ENCODE measurements at places on chromosomes 6 and 20. TPM values are rescaled to one million over a fixed set of nuclear protein-coding genes. Genes with fewer than 3 reads are reported as not detected.
A peak's percentile ranks its signal among the peaks of the same experiment; 100 is the strongest.

- no peak for DNase-seq
Observed at GRCh38 chr6:162581988-162582780, 145.4 kb downstream of the PRKN start.

DNA sequence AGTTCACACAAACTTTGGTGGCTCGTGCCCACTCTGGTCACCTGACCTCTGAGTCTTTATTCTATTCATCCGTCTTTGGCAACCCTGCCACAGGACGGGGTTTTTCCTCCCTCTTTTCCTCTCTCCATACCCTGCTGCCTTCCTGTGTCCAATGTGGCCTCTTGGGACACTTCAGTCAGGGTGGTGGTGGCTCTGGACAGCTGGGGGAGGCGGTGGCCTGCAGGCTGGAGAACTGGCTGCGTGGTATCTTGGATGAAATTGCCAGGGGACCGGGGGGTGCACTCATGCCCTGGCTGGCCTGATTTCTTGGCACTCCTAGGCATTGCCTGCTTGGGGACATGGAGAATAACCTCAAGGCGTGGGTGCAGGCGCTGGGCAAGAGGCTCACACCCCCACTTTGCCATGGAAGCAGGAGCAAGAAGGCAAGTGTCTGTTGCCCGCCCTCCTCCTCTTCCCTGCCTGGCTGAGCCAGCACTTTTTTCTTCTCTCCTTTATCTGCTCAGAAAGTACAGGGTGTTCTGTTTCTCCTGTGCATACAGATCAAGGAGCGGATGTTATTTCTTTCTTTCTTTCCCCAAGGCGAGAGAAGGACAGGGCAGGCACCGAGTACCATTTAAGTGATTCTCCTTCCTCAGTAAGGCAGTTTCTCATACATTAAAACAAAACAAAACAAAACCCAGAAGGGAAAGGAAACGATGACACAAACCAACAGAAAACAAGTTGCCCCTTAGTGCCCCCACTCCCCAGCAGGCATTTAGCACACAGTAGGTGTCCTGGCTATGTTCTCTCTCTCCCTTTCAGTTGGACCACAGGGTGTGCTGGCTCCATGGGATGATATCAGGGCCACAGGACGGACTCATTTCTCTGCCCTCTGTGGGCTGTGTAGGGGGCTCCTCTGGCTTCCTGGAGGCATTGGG is 155.5 kb upstream of the RNF24 start:
- DNase-seq, result peak; percentile 47

GRCh38 chr6:24918641-24919055 is 17.1 kb downstream of the RIPOR2 start:
- no peak for DNase-seq

GRCh38 chr6:18330548-18331081 is 56.5 kb upstream of the RNF144B start:
- DNase-seq, result no peak

The CD109 gene
- 1.3 TPM for total RNA-seq

The KCNB1 gene
- total RNA-seq, result 0.41 TPM

- no peak for DNase-seq
Observed at GRCh38 chr20:7291946-7292345, 524.5 kb downstream of the BMP2 start.

- no peak for DNase-seq
Observed at GRCh38 chr6:47262231-47262630, 47.5 kb downstream of the TNFRSF21 start.

Measured in H7 (cell line).